ENCODE measurements at places on chromosomes 5 and 9.

DNA sequence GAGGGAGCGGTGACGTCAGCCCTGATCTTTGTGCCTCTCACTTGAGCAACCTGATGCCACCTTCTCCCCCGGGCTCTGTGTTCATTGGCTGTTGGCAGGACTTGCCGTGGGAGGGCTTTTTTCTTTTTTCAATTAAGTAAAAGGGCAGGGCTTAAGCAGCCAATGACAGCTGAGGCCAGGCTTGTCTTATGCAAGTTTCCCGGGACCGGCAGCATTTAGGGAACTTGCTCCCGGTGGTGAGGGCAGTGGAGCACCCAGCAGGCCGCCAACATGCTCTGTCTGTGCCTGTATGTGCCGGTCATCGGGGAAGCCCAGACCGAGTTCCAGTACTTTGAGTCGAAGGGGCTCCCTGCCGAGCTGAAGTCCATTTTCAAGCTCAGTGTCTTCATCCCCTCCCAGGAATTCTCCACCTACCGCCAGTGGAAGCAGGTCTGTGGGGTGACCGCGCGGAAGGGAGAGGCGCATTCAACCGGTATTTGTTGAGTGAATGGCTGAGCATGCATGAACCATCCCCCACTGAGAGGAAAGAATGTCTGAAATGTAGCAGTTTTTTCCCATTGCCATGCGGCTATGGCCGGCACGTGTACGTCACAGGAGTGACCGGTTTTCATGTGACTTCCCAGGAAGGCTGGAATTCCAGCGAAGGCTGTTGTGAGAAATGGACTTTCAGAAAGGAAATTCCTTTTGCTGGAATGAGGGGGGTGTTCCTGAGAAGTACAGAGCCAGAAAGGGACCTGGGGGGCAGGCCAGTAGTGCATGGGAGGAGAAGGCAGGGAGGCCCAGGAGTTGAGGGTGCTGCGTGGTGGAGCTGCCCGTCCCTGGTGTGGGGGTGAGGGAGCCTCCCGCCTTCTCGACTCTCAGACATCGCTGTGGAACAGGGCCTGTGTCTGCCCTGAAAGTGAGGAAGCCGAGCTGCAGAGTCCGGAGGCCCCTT, 29.0 kb downstream of the PTGES2 start:
- DNase-seq = no peak

GRCh38 chr5:37029436-37029835, 152.9 kb downstream of the NIPBL start:
- no peak for DNase-seq

- DNase-seq = no peak
These were observed 374.9 kb downstream of the MAT2B start for GRCh38 chr5:163880302-163880701.

DNA sequence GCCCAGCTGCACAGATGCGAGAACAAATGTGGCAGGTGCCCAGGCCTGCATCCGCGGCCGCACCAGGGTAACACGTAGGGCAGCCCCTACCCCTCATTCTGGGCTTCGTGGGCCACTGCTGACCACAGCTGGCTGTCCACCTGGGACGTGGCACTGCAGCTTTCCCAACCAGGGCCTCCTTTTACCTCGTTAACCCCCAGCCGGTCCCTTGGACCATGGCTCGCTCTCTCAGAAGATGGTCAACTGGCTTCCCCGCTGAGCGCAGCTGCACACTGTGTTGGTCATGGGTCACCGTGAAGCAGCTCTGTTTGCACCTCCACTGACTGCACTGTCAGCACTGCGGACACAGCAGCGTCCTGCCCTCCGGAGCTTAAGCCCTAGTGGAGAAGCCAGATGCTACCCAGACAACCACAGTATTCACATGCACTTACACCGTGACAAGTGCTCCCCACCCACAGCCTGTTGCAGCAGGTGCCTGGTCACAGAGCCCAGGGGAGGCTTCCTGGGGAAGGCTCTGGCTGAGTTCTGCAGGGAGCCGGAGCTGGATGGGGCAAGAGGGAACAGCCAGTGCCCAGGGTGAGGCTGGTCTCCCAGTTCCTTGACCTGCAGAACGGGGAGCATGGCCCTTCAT, 10.5 kb upstream of the PLEKHG4B start:
- DNase-seq = no peak

- DNase-seq = no peak
These were observed 14.2 kb downstream of the NDUFAF2 start for GRCh38 chr5:60959156-60959555.

GRCh38 chr5:54000011-54000410, 310.4 kb downstream of the ARL15 start:
- DNase-seq = no peak

- DNase-seq = no peak
These were observed 8.7 kb downstream of the SKP2 start for GRCh38 chr5:36160617-36161016.

GRCh38 chr5:161676103-161676502, 9.4 kb upstream of the GABRA6 start:
- no peak for DNase-seq

- no peak for DNase-seq
These were observed 165.7 kb downstream of the MPDZ start for GRCh38 chr9:13113751-13114150.

DNA sequence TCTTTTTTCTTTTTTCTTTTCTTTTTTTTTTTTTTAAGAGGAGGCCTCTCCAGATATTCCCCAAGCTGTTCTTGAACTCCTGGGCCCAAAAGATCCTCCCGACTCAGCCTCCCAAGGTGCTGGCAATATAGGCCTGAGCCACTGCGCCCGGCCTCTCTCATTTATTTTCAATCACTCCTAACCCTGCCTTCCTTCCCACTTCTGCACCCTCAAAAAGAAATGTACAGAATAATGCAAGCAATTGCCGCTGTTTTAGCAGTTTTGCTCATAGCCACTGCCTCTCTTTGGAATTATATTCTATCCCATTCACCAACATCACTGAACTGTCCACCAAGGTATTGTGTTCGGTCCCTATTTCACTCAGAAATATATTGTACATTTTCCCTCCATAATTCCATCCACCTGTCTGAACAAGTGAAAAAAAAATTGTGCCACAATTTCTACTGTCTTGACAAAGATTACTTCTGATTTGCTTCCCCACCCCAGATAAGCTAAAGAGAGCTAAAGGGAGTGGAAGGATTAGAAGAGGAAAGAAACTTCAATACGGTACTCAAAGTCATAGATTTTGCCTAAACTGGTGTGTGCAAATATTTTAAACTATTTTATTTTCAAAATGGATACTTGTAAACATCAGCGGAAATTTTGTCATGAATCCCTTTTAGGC, 1.9 kb downstream of the FNBP1 start:
- DNase-seq = no peak

DNA sequence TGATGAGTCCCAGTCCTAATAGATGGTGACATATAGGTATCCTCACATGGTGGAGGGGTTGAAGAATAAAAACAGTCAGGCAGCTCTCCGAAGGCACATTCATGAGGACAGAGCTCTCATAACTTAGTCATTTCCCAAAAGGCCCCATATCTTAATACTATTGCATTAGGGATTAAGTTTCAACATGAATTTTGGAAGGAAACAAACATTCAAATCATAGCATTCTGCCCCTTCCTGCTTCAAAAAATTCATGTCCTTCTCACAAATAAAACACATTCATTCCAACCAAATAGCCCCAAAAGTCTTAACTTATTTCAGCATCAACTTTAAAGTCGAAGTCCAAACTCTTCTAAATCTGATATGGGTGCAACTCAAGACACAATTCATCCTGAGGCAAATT, 277.2 kb upstream of the NR4A3 start:
- no peak for DNase-seq

- DNase-seq = no peak
These were observed 3.4 kb upstream of the PSD2 start for GRCh38 chr5:139792218-139792617.

DNA sequence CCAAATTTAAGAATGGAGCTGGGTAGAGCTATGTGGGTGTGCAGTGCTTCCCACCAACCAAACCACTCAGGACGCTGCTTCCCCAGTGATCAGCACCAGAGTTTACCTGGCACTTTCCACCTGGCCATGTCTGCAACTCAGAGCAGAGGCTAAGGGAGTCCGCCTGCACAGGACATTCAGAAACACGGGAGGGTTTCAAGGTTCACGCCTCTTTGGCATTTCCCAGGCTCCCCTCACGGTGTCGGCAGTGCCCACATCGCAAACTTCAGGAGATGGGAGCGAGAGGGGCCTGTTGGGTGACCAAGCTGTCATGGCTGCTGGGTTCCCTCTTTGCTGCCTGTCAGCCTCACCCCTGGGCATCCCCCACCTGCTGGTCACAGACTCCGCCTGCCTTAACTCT, 161.5 kb downstream of the NXNL2 start:
- no peak for DNase-seq

GRCh38 chr5:83145241-83145640, 67.9 kb downstream of the XRCC4 start:
- DNase-seq = no peak

DNA sequence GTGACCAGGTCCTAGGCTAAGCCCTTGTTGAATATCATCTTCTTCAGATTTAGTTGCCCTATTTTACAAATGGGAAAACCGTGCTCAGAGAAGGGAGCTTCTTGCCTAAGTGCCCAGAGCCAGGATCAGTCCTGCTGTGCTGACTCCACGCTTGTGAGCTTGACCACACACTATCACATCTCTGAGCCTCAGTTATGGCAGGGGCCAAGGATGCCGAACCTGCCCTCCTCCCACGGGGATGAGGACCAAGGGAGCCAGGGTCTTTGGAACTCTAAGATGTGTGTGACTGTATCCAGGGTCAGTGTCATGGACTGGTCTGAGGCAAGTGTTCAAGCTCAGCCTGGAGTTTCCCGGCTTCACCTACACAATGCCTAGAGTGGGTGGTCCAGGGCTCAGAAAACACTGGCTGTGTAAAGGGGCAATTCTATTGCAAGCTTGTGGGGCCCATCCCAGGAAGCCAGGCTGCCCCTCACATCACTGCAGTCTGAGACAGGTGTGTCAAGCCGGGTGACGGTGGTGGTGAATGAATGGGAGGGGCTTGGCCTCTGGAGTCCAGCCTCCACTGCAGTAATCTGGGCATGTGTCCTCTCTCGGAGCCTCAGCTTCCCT, 235.7 kb downstream of the PBX3 start:
- no peak for DNase-seq

- no peak for DNase-seq
These were observed 12.0 kb downstream of the FOXD1 start for GRCh38 chr5:73436535-73437100.

GRCh38 chr5:51650824-51651223, 267.6 kb downstream of the ISL1 start:
- no peak for DNase-seq

DNA sequence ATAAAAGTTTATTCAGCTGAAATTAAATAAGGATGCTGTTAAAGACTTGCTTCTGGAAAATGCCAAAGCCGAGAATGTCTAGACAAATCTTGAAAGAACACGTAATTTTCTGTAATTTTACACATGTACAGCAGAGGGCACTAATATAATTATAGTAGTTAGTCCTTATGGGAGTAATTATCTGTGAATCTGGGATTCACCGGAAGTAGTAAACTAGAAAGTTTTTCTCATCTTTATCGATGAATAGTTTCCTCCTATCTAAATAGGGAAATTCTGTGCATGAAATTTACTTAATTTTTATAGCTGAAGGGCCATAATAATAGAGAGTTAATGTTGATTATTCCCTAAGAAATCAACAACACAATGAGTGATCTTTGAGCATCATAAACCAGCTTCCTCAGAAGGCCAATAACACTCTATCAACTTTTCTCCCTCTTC, 18.4 kb upstream of the CNTLN start:
- DNase-seq = no peak

DNA sequence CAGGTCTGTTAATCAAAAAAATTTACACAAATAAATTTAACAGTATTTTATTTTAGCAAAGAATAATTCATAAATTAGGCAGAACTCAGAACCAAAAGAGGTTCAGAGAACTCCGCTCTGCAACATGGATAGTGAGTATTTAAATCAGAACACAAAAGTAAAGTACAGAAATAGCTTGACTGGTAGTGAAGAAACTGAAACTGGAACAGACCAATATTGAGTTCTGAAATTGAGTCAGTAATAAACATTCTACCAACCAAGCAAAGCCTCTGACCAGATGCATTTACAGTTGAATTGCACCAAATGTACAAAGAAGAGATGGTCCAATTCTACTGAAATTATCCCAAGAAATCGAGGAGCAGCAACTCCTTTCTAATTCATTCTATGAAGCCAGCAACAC, 1542.8 kb downstream of the EFNA5 start:
- DNase-seq = no peak
